CD4-positive, alpha-beta T cell treated with Interleukin-15 for 4 hours (primary cell): ENCODE measurements at places on chromosomes 1 and 21.
A peak's percentile ranks its signal among the peaks of the same experiment; 100 is the strongest.

GRCh38 chr21:31107176-31107785, 69.0 kb upstream of the KRTAP19-8 start:
- DNase-seq, result no peak

GRCh38 chr1:156153362-156153761, at the start of gene SEMA4A:
SEMA4A (plus strand) TSS chr1:156153585; CDS start chr1:156154579, 994 bp downstream.
- DNase-seq, result no peak

DNA sequence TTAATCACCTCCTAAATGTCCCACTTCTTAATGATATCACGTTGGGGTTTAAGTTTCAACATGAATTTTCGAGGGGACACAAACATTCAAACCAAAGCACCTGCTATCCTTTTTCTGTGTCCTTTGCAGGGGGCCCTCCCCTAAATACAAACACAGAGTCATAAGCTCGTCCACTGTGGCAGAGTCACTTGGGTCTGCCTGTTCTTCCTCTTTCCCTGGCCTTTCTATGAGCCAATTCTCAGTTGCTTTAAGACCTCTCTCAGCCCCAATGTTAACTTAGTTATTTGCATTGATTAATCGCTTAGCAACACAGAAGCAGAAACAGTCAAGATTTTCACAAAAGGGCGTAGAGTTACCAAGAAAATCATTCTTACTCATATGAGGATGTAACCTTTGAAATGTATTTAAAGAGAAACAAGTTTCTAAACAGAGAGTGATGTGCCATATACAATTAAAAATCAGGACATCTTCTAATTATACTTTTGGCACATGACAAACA, 14.9 kb downstream of the APCS start:
- no peak for DNase-seq

DNA sequence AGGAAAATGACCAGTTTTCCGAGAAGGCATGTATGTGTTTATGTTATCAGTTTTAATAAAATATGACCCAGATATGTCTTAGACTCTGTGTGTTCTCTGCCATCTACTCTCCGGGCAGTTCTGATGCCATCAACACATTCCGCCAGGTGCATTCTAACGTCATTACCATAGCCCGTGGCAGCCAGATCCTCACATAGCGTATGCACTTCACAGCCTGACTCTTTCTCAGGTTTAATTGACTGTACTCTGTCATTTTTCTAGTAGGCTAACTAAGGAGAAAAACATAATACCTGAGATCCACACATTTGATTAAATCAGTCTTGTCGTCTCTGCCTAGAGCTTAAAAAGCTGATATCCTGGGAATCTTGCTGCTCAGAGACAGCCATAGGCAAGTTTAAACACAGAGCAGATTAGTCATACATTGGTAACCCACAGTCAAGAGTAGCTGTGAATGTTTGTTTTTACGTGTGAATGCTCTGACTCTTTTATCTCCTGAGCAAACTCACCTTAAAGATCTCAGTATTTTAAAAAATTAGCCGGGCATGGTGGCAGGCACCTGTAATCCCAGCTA, 175.9 kb downstream of the GREM2 start:
- DNase-seq, result no peak

DNA sequence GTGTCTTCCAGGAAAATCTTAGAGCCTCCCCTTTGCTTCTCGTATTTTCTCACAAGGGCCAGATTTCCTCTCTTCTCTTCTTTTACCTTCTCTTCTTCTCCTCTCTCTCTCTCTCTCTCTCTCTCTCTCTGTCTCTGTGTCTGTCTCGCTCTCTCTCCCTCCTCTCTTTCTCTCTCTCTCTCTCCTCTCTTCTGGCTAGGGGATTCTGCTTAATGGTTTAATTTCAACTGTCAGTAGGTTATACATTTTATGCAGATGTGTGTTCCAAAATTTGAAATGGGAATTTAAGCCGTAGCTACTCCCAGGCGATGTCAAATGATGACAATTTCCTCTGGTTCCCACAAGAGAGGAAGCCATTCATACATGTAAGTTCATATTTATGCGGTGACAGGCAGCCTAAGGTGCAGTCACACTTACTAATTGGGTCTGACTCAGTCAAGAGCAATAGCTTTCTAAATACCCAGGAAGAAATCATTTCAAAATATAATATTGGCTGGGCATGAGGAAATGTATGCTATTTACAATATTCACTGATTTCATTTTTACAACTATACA, 1.4 kb downstream of the DSCAM start:
- no peak for DNase-seq

GRCh38 chr1:196466654-196467053, 141.6 kb downstream of the KCNT2 start:
- DNase-seq, result no peak

DNA sequence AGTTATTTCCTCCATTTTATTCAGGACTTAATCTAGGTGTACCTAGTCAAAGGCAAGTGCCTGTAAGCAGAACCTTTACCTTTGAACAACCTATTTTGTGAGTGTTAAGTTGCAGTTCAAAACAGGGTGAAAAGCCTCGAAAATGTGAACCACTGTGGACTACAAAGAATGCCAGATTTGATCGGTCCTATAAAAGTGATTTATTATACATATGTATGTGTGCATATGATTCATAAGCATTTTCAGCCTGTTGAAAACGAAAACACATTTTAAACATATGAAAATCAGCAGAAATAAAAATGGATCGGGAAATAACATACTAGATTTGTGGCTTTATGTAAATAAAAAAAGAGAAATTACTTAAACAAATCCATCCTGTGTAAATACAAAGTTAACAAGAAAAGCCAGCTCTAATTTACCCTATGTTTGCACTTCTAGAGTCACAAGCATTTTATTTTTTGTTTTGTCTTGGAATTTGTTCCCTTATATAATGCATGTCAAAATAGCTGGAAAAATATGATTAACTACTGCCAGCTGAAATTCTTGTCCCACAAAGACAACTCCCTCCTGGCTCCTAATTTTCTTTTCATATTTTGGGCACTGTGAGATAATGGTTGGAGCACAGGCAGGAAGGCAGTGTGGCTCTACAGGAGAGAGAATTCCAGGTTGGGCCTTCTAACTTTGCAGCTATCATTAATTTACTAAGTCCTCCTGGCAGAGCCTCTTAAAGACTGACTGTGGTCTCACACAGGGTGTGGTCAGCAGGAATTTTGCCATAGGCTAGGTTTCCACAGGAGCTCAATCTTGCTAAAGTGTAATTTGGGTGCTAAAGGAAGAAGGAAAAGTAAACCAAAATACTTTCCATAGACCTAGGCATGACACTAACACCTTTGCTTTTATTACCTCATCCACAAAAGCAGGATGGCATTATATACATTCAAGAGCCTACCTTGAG, 70.2 kb upstream of the CDC42BPA start:
- DNase-seq, result no peak

GRCh38 chr1:90273241-90273774, 278.4 kb downstream of the ZNF326 start:
- DNase-seq, result no peak

- peak; percentile 11 for DNase-seq
These were observed 1.0 kb downstream of the ZNF687 start for GRCh38 chr1:151282883-151283725.

DNA sequence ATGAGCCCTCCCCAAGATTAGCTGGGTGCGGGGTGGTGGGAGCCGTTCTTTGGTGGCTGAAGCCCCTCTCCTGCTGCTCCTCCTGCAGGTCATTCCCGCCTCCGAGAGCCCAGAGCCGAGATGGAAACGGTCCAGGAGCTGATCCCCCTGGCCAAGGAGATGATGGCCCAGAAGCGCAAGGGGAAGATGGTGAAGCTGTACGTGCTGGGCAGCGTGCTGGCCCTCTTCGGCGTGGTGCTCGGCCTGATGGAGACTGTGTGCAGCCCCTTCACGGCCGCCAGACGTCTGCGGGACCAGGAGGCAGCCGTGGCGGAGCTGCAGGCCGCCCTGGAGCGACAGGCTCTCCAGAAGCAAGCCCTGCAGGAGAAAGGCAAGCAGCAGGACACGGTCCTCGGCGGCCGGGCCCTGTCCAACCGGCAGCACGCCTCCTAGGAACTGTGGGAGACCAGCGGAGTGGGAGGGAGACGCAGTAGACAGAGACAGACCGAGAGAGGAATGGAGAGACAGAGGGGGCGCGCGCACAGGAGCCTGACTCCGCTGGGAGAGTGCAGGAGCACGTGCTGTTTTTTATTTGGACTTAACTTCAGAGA, 448 bp downstream of the G0S2 start:
- DNase-seq, result no peak

- peak; percentile 62 for DNase-seq
These were observed 6.7 kb downstream of the UROD start for GRCh38 chr1:45018599-45019230.

DNA sequence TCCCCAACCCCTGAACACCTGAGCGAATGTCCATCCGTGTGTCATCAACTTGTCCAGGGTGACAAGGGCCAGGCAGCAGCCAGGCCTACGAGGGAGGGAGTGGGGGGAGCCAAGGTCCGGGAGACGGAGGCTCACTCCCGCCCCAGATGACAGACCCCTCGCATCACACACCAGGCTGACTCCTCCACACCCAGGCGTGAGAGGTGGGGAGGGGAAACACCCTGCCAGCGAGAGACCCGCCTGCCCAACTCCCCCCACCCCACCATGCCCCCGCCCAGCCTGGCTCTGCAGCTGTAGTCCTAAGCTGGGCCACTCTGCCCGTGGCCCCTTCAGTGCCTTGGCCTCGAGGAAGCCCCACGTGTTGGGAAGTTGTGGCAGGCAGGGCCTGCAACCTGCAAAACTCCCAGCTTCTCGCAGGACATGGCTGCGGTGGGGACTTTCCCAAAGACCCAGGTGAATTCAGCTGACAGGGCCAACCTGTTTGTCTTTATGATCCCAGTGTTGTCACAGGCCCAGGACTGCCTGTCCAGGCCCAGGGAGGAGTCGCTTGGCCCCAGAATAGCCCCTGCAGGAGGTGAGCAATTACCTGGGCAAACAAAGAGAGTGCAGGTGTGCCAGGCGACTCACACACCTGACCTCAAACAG, 62.9 kb downstream of the RIPK4 start:
- no peak for DNase-seq

GRCh38 chr1:89757532-89757931, 63.3 kb upstream of the LRRC8D start:
- DNase-seq, result peak; percentile 40

DNA sequence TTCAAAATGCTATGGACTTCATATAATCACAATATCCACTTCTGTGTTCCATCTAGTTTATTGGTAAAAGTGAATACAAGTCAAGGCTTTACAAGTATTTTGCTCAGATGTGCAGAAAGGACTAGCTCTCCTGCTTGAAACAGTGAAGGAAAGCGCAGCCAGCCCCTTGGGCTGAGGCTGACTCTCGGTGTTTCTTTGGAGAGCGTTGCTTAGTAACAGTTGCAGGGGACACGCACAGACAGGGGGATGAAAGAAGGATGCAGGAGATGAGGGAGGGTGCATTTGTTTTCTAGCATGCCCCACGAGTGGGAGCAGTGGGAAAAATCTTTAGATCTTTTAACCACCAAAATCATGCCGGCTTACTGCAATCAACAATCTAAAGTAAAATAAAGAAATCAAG, 9.1 kb downstream of the PYCR2 start:
- no peak for DNase-seq

DNA sequence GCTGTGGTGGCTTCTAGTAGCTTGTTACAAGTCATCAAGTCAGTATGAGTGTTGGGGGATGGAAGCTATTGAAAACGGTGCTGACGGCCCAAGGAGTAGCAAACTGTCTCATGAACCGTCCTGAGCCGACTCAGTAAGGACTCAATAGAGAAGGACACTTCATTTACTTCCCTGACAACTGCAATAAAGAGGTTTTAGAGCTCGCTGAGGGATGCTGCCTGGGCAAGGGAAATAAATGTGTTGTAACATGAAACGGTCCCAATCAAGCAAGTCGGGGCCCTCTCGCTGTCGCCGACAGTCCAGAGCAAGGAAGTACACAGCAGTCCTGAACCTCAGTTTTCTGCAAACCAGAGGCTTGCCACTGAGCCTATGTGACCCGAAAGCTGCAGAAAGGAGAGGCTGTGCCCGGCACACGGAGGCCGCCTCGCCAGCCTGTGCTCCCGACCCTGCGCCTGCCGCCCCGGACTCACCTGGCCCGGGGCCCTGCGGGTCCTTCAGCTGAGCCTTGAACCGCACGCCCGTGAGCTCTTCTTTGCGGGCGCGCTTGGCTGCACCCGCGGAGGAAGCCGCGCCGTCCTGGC, 423 bp downstream of the URB1 start:
- no peak for DNase-seq

DNA sequence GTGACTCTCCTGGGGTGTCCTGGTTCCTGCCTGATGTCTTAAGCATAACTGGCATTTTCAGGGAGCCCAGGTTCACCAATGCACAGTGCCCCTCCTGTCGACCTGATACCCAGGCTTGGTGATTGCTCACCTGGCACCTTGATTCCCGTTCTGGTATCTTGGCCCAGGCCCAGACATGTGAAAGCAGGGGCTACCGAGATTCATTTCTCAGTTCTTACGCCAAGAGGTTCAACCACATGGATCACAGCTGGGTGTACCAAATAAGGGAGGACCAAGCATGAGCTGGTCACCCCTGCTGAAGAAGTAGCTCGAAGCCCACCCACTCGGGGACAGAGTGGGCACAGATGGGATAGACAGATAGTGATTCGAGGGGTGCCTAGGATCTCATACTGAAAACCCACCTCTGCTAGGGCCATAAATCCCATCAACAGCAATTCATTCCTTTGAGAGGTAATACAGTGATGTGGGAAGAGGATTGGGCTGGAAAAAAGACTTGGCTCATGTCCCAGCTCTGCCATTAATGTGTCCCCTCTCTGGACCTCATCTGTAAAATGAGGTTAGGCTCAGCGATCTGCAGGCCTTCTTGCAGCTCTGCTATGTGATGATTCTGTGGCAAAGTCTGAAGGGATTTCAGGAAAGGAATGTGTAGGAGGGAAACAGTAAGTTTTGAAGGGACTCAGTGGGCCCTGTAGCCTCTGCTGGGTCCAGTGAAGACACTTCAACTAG, 2.7 kb downstream of the EPHX1 start:
- no peak for DNase-seq

GRCh38 chr1:210535761-210536160, 207.1 kb downstream of the HHAT start:
- no peak for DNase-seq

DNA sequence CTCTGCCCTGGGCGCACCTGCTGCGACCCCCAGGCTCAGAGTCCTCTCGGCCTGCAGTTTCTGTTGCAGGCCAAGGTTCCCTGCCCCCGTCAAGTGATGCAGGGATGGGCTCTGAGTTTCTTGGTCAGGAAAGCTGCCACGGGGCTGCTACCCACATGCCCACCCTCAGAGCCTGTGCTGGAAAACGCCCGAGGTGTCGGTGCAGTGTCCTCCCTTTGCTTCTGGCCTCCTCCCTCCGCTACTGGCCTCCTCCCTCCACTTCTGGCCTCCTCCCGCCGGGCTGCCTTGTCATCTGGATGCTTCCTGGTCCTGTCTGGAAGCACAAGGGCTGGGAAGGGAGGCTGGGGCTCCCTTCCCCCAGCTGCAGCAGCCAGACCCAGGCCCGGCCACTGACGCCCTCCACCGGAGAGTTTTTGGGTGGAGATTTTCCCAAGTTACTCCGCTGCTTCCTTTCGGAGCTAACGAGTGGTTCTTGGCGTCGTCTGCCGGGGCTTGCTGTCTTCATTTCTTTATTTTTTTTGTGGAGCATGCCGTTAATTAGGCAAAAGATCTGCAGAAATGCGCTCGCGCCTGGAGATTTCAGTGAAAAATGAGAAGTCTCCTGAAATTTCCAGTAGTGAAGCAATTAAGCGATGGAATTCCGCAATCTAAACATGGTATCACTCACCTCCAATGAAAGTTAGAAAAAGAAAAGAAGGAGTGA, 17.4 kb downstream of the PRDM16 start:
- no peak for DNase-seq

GRCh38 chr1:113812661-113813135, 422 bp upstream of the RSBN1 start:
- DNase-seq, result peak; percentile 36

- DNase-seq, result no peak
These were observed 41.7 kb downstream of the GABPA start for GRCh38 chr21:25776440-25776839.
